ENCODE measurements at places on chromosomes 12 and 14.
A peak's percentile ranks its signal among the peaks of the same experiment; 100 is the strongest.

DNA sequence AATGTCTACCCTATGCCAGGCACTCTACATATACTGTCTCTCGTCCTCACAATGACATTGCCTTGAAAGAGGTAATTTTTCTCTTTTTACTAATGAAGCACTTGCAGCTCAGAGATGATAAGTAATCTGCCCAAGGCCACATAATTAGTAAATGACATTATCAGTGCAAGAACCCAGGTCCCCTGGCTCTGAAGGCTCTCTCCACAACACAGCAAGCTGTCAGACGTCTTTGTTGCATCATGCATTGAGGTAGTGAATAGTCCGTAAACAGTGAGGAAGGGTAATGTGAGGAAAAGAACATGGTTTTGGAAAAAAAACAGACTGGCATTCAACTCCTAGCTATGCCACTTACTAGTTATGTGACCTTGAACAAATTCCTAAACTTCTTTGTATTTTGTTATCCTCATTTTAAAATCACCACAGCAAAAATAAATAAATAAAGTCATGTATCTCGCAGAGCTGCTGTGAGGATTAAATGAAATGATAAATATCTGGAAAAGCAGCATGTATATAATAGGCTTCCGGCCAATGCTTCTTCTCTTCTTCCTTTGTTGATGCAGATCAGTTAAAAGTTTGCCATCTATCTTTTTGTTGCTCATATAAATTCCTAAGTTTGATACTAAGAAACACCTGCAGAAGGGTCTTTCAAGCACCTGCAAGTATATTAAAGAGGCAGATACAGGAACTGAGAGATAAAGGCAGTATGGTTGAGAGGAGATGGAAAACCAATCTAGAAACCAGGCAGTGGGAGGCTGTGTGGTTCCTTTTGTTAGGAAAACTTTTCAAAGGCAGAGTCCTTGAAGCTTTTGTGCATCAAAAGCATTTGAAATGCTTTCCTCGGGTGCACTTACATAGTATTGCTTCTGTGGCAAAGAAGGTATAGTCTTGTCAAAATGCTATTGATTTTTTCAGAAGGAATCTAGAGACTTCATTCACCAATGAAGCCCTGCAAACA is 82.8 kb downstream of the BTG1 start:
- no peak for DNase-seq

DNA sequence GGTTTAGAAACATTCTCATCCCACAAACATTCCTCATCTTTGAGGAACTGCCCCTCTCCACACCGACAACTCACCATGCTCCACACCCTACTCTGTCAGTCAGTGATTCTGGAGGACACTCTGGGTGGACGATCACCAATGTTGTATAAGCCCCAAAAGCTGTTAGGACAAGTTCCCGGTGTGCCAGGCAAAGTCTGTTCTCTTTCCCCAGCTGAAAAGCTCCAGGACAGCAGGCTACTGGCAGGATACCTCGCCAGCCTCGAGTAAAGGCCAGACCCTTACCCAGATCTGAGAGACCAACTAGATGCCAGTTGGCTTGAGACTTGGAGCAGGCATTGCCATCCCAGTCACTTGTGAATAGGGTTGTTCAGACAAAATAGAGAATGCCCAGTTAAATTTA is 12.0 kb downstream of the KRT5 start:
- DNase-seq, result no peak

- DNase-seq, result peak; percentile 33
Observed at GRCh38 chr12:56999456-56999855, 6.9 kb downstream of the ZBTB39 start.

DNA sequence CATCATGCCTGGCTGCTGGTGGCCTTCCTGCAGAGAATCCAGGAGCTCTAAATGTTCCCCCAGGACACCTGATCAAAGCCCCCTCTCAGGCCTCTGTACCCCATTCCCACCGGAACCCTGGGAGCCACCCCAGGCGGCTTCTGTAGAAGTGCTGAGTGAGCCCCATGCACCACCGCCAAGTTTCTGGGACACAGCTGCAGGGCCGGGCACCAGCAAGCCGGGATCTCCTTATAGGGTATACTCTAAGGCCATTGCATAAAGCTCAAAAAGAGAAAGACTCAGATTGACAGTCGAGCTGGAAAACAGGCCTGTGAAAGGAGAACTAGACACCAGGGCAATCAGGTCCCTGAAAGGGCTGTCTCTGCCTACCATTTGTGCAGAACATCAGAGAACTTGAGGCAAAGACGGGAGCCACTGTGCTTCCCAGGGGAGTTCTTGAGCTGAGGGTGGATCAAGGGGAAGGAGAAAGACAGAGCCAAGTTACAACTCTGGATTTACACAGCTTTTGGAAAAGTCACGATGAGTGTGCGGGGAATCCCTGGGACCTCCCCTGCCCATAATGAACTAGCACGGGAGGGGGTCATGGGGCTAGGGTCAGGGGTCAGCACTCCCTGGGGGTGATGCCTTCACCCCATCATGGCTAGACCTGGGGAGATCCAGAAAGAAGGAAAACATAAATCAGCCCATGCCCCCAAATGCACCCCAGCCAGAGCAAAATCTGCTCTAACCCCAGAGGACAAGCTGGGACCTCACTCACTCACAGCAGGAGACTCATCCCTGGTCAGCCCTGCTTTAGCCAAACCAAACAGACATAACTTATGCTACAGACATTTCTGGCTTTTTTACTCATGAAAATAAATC is 51.1 kb downstream of the ITPK1 start:
- DNase-seq, result no peak

GRCh38 chr12:118073768-118074167 is 12.8 kb upstream of the WSB2 start:
- no peak for DNase-seq

DNA sequence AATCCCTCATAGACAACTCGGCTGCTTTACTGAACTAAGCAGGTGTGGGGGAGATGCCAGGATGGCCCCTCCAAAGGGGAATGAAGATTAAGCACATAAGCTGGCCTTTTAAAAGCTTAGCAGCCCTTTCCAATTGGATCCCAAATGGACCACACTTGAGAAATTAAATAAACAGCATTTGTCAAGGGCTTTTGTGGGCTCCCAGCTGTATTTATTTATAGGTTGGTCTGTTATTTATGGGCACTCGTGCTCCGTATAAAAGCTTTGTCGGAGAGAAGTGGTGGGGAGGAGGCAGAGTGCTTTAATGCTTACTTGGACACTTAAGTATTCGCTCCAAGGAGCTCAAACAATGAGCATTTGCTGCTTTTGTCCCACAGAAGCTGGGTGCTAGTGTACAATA is 580.2 kb downstream of the MED13L start:
- DNase-seq, result no peak

GRCh38 chr12:108185002-108185401 is 55.9 kb downstream of the WSCD2 start:
- no peak for DNase-seq

GRCh38 chr14:23566778-23567185 is 809 bp downstream of the AP1G2 start:
- DNase-seq, result peak; percentile 26

GRCh38 chr14:92039063-92039718 is 668 bp downstream of the TRIP11 start:
- peak; percentile 65 for DNase-seq

DNA sequence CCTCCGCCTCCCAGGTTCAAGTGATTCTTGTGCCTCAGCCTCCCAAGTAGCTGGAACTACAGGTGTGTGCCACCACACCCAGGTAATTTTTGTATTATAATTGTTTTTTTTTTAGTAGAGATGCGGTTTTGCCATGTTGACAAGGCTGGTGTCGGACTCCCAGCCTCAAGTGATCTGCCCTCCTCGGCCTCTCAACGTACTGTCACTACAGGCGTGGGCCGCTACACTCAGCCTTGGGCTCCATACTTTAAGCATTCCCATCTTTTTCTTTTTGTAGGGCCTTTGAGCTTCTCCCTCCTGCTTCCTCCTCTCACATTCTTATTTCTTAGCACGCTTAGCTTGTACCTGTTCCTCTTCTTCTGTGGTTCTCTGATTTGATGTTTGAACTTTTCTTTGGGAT is 62.8 kb downstream of the SERPINA3 start:
- no peak for DNase-seq

GRCh38 chr14:52275372-52275771 is 7.9 kb downstream of the PTGDR start:
- DNase-seq, result no peak

DNA sequence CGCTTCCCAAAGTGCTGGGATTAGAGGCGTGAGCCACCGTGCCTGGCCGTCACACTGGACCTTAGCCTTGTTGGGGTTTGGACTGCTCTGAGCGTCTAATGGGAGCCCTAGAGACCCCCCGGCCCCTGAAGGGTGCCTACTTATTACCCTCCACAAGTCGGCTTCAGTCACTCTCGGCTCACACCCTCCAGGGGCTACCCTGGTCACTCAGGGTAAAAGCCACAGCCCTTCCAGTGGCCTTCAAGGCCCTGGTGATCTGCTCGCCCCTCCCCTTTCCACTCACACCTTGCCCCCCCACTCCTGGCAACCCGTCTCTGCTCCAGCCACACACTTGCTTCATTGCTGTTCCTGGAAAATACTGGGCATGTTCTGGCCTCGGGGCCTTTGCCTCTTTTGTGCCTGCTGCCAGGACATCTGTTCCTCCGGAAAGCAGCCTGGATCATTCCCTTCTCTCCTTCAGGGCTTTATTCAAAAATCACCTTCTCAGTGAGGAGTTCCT is 3.6 kb upstream of the MORN3 start:
- no peak for DNase-seq

GRCh38 chr14:96848011-96848410 is 50.8 kb downstream of the VRK1 start:
- no peak for DNase-seq

- no peak for DNase-seq
Observed at GRCh38 chr14:50432131-50432530, 35.5 kb upstream of the CDKL1 start.

DNA sequence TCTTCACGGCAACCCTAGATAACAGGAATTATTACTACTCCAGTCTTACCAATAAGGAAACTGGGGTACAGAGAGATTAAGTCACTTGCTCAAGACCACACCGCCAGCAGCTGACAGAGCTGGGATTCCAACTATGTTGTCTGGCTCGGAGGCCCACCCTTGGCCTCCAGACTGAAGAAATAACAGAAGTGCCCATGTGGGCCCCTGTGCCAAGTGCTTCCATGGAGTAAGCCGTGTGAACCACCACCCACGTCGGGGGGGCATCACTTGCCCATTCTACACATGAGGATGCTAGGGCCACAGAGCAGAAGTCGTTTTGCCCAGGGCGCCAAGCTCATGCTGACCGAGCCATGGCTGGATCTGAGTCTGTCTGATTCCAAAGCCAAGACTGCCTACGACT is 926 bp upstream of the CMKLR1 start:
- DNase-seq, result no peak

DNA sequence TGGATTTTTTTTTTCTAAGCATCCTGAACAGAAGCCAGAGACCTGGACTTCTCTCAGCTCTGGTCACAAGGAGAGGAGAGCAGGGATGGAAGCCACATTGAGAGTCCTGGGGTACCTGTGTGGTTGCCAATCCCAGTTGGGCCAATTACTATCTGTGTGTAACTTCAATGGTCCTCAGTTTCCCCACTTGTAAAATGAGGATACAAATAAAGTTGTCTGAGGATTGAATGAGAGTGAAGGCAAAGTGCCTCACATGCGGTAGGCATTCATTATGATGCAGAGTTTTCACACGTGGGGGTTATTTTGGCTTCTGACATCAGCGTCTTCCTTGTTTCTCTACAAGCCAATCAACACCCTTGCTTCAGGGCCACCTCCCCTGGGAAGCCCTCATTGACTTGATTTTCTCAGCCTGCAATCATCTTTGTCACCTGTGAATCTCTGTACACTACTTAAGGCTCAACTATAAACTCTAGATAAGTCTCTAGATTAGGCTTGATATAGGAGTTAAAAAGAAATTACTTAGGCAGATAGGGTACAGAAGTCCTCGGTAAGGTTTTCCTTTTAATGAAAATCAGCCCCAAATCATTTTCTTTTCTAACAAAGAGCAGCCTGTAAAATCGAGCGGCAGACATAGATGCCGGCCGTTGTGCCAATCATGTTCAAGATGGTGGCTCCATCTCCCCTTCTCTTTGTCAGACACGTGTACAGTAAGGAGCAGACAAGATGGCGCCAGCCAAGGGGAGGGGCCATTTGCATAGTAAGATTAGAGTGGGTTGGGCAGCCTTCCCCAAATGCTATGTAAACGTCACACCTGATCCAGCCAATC is 37.8 kb upstream of the FICD start:
- DNase-seq, result no peak

DNA sequence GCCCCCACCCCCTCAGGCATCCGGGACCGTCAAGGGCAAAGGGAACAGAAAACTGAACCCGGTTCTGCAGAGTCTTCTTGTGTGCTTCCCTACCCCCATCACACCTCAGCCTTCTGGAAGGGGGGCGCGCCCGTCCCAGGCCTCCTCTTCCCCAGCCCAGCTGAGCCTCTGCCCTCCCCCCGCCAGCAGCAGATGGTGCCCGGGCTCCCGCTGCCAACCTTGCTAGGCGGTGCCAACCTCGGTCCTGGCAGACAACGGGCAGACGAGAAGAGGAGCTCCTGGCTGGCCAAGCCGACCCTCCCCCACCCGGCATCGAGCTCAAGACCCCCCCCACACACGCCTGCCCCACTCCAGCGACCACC is 8.7 kb downstream of the STAC3 start:
- DNase-seq, result no peak

DNA sequence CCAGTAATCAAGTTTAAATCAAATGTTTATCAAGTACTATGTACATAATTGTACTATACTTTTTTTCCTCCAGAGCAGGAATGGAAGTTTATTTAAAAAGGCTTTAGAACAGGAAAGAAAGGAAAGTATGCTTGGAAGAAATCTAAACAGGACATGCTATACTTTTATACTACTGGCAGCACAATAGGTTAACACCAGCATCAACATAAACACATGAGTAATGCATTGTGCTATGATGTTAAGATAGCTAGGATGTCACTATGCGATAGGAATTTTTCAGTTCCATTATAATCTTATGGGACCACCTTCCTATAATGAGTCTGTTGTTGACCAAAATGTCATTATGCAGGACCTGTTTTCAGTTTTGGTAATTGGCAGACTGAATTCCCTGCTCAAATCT is 41.5 kb upstream of the ANKS1B start:
- no peak for DNase-seq

GRCh38 chr14:65281991-65282895 is 130.3 kb upstream of the FUT8 start:
- peak; percentile 11 for DNase-seq

GRCh38 chr12:63304887-63305316 is 153.9 kb upstream of the AVPR1A start:
- no peak for DNase-seq

- DNase-seq, result no peak
Observed at GRCh38 chr14:57389646-57390036, 745 bp upstream of the NAA30 start.

DNA sequence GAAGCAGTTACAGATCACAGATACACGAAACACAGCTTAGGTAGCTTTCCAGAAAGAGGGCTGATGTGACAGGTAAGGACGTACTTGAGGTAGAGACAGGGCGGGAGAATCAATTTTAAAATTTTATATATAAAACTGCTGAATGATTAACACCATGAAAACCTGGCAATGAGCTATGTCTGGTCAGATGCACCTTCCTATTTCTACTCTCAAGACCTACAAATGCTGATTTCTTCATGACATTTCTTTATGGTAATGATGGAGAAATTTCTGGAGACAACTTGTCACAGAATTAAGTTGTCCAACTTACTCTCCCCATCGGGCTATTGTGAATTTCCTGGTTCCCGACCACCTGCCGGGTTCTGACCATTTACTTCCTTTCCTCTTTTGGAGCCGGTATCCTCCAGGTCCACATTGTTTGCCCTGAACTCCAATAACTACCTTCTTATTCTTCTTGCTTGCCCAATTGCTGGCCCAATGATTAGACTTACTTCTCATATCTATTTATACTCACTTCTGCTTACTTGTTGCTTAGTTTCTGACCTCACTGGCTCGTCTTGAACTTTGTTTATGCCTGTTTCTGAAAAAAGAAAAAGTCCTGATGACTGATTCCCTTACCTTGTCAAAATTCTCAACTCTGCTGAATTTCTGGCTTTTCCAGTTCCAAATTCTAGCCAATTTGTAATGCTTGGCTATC is 12.8 kb upstream of the ATP2B1 start:
- DNase-seq, result no peak

Measured in ACHN (cell line).